ENCODE measurements at places on chromosomes 6 and 20.

GRCh38 chr6:18021166-18021850 is 33.9 kb upstream of the KIF13A start:
- no peak for DNase-seq

DNA sequence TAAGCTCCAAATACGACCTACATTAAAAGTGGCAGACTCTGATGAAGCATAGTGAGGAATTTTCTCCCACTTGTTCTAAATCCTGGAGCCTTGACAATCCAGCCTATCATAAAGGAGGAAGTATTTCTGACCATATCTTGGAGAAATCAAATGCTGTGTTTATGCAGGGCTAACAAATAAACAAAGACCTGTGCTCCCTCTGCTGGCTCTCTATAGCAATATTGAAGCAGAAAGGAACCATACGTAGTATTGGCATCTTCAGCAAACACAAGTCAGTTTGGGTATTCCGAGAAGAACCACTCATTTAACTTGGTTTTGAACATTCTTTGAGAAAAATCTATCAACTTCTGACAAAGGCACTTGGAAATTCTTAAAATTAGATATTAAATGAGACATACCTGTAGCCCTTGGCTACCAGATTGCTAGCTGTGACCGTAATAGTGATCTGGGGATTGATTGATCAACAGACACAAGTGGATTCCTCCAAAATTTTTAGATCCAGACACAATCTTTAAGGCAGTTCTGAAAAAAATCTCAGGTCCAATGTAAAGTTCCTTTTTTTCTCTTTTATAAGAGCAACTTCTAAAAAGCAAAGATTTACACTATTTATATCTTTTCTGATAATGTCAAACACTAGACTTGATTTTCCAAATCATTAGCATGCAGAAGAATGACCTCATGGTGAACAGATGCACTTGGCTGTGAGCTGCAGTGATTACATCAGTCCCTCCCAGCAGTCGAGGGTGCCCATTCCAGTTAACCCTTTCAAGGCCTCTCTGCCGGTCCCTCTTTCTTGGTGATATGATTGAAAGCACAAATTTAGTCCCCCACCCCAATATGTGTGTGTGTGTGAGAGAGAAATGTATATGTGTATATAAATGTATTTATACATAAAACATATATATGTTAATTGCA is 40.2 kb downstream of the INSM1 start:
- no peak for DNase-seq

- DNase-seq = no peak
These were observed 19.6 kb upstream of the PI16 start for GRCh38 chr6:36934901-36935300.

DNA sequence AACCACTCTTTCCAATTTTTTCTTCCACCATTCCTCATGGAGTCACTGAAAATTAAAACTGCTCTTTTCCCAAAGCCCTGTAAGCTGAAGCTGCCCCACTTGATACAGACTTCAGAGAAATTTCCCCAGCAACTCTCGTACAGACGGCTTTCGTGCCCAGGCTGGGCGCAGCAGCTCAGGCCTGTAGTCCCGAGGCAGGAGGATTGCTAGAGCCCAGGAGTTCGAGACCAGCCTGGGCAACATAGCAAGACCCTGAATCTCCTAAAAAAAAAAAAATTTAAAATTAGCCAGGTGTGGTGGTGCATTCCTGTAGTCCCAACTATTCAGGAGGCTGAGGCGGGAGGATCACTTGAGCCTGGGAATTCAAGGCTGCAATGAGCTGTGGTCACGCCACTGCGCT is 6.6 kb downstream of the PPDPF start:
- no peak for DNase-seq

GRCh38 chr6:53584726-53585125 is 39.8 kb upstream of the GCLC start:
- no peak for DNase-seq

DNA sequence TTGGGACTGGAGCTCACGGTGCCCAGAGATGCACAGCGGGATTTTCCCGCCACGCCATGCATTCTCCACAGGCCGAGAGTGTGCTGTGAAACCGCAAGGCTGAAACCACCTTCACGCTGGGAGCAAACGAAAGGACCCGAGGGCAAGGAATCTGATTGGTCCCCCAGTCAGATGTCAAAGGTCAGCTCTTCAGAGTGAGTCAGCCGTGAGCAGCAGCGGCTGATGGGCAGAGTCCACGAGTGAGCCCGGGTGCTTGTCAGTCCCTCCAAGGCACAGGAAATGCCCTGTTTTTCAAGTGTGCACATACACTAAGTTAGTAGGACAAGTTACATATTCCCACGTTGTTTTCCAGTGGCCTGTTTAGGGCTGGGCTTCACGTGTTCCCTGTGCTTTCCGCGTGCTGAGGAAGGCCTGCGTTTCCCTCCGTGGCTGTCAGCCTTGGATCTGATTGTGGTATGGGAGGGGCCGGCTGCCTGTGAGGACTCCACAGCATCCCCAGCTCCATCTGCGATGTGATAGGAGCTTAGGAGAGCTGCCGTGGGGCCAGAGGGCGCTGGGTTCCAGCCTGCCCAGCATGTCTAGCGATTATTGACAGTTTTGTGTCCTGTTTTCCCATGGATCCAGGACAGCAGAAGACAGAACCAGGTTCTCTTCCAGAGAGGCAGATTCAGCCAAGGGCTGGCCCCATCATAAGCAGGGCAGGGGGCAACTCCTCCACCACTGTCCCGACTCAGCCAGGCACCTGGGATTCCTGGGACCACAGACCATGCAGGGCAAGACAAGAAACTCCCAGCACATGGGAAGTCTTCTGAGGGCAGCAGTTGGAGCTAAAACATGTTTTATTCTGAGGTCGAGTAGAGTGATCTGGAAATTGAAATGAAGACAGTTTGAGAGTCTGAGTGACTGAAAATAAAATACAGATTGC is 38.2 kb upstream of the FRMD1 start:
- DNase-seq = no peak

GRCh38 chr6:125009578-125009977 is 47.3 kb downstream of the RNF217 start:
- no peak for DNase-seq

GRCh38 chr6:97557355-97557754 is 274.3 kb upstream of the MMS22L start:
- DNase-seq = no peak
